Stimulated activated CD4-positive, alpha-beta T cell treated with anti-CD3 and anti-CD28 coated beads, Interleukin-4, amount 100 ng/mL, for 24 hours (primary cell): ENCODE measurements at places on chromosomes 16 and 17.
A peak's percentile ranks its signal among the peaks of the same experiment; 100 is the strongest.

- no peak for DNase-seq
These were observed 70.0 kb upstream of the PMFBP1 start for GRCh38 chr16:72241930-72242329.

- no peak for DNase-seq
These were observed 36.4 kb downstream of the SLC7A5 start for GRCh38 chr16:87832741-87833502.

DNA sequence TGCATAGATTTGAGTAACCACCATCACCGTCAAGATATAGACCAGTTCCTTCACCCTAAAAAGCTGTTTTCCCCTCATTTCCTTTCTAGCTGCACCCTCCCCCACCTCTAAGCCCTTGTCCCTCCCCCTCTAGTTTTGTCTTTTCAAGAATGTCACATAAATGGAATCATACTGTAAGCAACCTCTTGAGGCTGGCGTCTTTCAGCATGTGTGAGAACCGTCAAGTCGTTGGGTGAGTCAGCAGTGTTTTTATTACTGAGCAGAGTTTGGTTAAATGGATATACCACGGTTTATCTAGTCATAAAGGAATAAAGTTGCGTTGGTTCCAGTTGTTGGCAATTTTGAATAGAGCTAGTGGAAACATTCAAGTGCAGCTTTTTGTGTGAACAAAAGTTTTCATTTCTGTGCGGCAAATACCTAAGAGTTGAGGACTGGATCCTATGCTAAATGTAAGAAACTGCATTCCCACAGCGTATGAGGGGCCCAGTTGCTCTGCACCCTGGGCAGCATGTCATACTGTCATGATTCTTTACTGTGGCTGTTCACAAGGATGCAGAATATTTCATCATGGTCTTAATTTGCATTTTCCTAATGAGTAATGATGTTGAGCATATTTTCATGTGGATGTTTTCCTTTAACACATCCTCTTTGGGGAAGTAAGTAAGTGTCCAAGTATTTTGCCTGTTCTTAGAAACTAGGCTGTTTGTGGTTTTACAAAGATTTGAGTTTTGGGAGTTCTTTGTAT lies 264.3 kb downstream of the CPPED1 start:
- DNase-seq = peak; percentile 49

GRCh38 chr17:4950075-4950745 lies 709 bp upstream of the ENO3 start:
- DNase-seq = peak; percentile 46

GRCh38 chr17:38333635-38334295 lies 10.0 kb downstream of the GPR179 start:
- DNase-seq = peak; percentile 30

DNA sequence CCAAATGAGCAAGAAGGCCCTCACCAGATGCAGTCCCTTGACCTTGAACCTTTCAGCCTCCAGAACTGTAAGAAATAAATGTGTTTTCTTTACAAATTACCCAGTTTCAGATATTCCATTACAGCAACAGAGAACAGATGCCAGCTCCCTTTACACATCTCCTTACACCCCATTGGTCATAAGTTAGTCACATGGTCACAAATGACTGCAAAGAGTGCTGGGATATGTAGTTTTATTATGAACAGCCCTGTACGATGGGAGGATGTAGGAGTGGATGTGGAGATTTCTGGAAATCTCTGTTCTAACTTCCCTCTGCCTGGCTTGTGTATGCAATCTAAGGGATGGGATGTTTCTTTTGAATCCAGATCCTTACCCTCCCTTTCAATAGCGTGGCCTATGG lies 13.3 kb upstream of the RPL38 start:
- DNase-seq = no peak

GRCh38 chr16:27240948-27241531 lies 27.5 kb downstream of the NSMCE1 start:
- no peak for DNase-seq
